ENCODE measurements at places on chromosomes 16 and 17. TPM values are rescaled to one million over a fixed set of nuclear protein-coding genes. Genes with fewer than 3 reads are reported as not detected.

DNA sequence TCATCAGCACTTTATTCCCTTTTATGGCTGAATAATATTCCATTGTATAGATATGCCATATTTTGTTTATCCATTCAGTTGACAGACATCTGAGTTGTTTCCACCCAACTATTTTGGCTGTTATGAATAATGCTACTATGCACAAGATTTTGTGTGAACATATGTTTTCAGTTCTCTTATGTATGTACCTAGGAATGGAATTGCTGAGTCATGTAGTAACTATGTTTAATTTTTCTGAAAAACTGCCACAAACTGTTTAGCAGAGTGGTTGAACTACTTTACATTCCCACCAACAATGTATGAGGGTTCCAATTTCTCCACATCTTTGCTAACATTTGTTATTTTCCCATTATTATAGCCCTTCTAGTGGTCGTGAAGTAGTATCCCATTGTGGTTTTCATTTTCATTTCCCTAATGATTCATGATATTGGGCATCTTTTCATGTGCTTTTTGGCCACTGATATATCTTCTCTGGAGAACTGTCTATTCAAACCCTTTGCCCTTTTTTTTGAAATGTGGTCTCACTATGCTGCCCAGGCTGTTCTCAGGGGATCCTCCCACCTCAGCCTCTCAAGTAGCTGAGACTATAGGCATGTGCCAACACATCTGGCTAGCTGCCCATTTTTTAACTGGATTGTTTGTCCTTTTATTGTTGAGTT, 26.3 kb downstream of the SMURF2 start:
- DNase-seq = no peak

GRCh38 chr16:28930652-28931051, 1.1 kb upstream of the CD19 start:
- DNase-seq = peak; percentile 28

- no peak for DNase-seq
These were observed 620 bp downstream of the SAMD14 start for GRCh38 chr17:50129353-50129727.

- DNase-seq = no peak
These were observed 9.5 kb upstream of the TMEM101 start for GRCh38 chr17:44024271-44024663.

ZNF385C gene
- total RNA-seq = 0.77 TPM

GRCh38 chr17:42056635-42057034, 6.2 kb upstream of the C17orf113 start:
- DNase-seq = peak; percentile 24

GRCh38 chr17:70622368-70623260, 453.3 kb downstream of the KCNJ2 start:
- DNase-seq = peak; percentile 34

- peak; percentile 95 for DNase-seq
These were observed 1.5 kb downstream of the HCFC1R1 start for GRCh38 chr16:3022208-3022683.

DNA sequence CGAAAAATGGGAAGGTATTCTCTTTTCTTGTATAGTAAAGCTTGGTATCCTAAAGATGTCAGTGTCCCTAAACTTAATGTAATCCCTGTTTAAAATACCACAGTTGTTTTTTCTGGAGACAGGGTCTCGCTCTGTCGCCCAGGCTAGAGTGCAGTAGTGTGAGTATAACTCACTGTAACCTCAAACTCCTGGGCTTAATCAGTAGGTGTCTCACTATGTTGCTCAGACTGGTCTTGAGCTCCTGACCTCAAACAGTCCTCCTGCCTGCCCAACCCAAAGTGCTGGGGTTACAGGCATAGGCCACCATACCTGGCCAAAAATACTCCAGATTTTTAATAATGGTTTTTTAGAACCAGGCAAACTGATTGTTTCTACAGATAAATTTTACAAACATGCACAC, 8.2 kb downstream of the DCAF7 start:
- no peak for DNase-seq

GRCh38 chr17:74746376-74746775, 2.1 kb upstream of the NHERF1 start:
- DNase-seq = no peak

Data from activated naive CD4-positive, alpha-beta T cell treated with anti-CD3 and anti-CD28 coated beads for 36 hours (primary cell).